ENCODE measurements at places on chromosomes 1 and 21.

DNA sequence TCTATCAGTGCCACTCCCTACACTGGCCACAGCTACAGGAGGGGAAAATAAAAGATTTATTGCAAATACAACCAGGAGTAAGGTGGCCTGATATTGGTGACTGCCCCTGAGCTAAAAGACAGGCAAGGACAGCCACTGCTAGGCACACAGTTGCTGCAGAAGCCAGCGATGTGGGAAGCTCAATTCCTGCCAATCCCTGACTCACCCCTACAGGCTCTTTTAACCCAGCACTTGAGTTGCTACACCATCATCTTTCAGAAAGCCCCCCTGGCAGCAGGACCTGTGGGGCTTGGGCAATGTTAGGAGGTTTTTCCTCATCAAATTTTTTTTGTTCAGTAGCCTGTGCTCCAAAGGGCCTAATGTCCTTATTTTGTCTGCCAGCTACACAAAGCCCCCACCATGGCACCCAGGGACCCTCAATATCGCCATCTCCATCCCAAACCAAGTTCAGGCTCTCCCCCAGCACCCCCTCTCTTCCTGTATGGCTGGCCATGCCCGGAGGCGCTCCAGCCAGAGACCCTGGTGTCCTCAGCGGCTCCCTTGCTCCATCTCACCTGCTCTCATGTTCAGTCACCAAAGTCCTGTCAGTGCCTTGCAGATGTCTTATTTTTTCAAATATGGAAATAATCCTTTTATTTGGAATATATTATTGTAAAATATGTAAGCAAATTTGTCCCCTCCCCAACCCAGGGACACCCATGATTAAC, 13.4 kb downstream of the CLEC20A start:
- DNase-seq: no peak

DNA sequence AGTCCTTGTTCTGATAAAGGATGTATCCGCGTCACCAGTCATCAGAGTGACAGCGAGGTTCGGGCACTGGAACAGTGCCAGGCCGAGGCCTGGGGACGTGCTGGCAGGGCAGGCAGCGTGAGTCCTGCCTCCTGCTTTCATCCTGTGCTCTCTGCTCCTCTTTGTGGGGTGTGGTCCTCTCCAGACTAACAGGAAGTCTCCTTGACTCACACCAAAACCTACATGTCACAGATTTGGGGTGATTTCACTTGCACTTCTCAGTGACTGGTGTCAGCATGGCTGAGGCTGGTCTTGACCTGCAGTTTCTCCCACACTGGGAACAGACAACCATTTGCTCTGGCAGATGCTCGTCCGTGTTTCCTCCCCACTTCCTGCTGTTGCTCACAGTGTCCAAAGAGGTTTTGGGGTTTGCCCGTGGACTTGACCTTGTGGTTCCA, 8.8 kb upstream of the NLRP3 start:
- DNase-seq: peak; percentile 53

DNA sequence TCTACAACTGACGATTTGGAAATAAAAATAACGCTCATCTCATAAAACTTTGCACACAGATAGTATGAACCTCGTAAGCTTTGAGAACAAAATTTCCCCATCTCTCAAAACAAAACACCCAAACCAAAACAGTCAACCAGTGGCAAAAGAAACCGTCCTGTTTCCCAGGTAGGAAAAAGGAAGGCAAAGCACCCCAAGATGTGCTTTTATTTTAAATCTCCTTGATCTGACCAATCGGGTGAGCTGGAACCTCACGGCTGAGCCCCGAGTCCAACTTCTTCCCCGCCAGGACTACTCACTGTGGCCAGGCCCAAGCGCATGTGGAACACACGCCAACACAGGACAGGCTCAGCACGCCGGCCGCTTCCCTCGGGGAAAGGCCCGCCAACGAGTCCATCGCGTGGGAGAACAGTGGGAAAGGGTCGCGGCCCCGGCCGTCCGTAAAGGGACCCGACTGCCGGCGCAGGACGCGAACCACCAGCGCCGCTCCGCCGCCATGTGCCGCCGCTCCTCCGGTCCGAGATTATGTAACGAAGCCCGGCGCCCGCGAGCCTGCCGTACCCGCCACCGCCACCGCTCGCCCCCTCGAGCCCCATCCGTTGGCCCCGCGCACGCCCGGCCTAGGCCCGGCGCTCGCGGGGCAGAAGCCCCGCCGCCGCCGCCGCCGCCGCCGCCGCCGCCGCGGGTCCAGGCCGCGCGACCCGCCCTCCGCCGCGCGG, 759 bp downstream of the AHCTF1 start:
- peak; percentile 59 for DNase-seq

GRCh38 chr1:229507502-229507901, 639 bp downstream of the NUP133 start:
- no peak for DNase-seq

DNA sequence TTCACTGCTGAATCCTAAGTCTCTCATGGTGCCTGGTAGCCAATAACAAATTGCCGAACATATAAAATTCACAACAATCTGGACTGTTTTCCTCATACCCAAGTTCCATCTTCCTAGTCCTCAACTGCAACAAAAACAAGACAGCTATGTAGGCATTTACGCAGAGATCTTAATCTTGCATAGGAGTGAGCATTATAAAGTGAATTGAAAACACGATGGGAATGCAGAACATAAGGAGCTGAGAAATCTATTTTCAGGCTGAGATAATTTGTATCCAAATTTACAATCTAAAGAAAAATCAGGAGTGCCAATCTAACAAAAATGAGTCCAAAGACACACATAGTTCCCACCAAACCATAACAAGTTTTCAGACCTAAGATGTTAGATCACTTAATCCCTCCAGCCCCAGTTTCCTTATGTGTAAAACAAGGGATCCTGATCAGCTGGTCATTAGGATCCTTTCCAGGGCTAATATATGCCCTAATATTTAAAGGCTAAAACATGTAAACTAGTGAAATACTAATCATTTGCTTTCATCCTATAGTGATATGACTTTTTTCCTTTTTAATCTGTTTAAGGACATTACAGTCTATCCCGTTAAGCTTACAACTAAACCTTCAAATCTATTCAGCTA, 1.9 kb downstream of the SLC16A1 start:
- no peak for DNase-seq

DNA sequence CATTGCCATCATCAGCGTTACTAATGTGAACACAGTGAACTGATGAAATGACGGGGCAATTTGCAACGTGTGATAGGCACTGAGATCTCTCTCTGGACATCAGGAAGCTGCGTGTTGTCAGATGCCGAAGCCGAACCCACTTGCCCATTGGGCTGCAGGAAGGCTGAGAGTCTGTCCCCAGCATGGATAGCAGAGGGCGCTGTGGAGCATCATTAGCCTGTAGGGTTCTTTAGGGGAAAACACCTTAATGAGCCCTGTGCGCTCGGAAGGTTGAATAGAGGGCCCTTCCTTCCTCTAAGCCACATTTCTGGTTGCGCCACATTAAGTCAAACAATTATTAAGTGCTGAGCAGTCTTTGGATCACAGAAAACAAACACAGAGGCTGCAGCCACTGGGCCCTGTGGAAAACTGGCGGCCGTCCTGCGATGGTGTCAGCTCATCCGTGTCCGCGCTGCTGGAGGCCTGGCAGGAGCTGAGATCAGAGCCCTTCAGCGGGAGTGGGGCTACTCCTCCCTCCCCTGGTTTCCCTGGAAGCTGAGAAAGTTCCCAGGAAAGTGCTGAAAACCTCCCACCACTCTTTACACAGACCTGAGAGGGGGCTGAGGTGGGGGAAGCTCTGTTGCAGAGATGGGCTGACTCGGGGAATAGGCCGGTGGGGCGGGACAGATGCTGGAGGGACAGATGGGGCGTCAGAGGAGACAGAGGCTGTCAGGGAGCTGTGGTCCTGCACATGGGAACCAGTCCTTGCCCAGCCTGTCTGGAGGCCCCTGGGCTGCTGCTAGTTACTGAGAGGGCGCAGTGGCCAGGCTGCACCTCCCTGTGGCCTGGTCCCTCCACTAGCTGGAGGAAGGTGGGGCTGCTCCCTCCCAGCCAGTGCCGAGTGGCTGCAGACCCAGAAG, 12.7 kb downstream of the TFF2 start:
- peak; percentile 79 for DNase-seq

DNA sequence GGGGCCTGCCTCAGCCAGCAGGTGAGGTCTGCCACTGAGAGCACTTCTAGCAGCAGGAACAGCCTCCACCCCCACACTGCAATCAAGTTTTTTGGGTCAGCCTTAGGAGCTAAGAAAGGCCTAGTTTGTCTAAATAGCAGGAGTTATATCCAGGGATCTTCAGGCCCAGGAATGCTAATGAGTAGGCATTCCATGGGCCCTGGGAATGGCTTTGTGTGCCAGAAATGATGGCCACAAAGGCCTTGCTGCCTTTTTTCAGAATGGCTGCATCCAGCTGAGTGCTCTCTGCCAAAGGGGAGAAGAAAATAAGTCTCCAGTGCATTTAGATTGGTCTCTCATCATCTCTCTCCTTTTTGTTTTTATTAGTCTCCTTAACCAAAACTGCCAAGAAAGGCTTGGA, 2.8 kb downstream of the MRTO4 start:
- DNase-seq: no peak

GRCh38 chr1:31027693-31028526, 37.6 kb downstream of the PUM1 start:
- DNase-seq: no peak

DNA sequence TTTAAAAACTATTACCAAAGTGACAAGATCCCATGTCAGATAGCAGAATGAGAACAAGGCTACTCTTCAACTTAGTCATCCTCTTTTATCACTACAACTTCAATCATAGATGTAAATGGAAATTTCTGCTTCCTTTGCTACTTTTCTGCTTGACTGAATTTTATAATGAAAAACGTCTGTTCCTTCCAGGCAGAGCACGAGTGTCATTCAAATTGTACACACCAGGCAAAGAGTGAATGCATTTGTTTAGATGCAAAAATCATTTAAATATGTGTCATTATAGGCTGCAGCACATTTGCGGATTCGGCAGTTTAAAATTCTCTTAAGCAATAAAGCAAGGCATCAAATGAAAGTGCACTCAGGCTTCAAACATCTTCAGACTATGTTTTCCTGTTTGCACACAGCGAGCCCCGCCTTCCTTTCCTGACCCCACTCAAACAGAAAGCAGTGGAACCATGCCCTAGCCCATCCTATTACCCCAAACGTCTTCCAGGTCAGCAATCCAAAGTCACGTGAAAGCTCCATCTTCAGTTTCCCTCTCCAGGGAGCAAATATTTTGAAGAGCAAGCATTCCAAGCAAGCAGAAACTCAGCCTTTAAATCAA, 99.6 kb downstream of the APP start:
- DNase-seq: peak; percentile 51

DNA sequence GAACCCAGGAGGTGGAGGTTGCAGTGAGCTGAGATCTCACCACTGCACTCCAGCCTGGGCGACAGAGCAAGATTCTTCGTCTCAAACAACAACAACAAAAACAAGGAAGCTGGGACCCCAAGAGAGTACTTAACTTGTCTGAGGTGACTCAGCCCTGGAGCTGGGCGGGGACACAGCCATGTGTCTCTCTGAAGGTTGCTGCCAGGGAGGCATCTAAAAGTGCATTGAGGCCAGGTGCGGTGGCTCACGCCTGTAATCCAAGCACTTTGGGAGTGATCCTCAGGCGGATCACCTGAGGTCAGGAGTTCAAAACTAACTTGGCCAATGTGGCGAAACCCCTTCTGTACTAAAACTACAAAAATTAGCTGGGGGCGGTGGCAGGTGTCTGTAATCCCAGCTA, 7.7 kb downstream of the IFI6 start:
- no peak for DNase-seq

- DNase-seq: no peak
Measured at GRCh38 chr1:94324178-94324544, 86.8 kb upstream of the ARHGAP29 start.

GRCh38 chr1:186848509-186849130, 19.9 kb downstream of the PLA2G4A start:
- no peak for DNase-seq

GRCh38 chr1:32122151-32122550, 14.3 kb downstream of the KPNA6 start:
- peak; percentile 25 for DNase-seq

- DNase-seq: no peak
Measured at GRCh38 chr1:180248176-180248575, 18.1 kb downstream of the LHX4 start.

DNA sequence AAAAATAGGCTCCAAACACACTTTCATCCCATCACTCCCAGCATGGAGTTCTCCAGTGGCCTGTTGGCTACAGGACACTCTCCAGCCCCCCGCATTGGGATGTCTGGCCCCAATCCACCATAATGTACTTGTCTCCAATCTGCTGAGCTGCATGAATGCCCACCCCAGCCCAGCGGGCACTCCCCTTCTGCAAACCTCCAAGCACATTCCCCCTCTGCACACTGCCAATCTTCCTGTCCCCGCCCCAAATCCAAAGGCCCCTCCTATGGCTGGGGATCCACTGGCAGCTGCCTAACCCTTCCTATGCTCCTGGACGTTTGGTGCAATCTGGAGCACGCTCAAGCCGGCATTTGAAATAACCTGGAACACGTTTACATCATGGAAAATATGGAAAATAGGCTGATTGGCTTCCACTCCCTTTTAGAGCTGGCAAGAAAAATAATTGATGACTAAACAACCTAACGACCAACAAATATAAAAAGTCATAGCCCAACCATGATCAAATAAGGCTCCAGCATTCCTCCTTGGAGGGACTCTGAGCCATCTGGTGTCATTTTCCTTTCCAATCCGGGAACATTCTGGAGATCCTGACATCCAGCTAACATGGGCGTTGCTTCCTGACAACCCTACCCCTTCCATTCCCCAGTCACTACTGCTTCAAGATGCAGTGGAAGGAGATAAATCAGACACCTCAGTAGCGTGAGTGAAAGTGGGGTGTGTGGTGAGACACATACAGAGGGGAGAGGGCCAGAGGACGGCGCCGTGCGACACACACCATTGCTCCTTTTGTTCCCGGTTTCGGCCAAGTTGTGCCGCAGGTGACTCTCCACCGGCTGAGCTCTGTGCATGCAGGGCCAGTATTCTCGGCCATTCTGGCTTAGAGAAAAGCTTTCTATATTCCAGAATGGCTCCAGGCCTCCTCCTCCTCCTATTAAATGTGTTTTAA, 41.6 kb downstream of the PDE9A start:
- no peak for DNase-seq

DNA sequence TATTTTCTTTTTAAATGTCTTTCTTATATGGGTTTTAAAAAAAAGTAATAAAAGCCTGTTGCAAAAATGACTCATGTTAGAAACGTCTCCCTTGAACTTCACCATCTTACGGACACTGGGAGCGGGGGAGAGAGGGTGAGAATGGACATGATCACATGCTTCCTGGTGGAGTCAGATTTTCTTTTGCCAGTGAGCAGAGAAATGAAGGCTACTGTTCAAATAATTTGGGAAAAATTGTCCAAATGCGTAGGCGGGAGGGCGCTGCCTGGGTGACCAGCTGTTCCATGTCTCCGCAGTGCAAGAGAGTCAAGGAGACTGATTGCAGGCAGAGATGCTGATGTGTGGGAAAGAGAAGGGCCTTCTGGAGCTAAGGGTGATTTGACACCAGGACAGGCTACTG, 23.1 kb downstream of the EIF2D start:
- no peak for DNase-seq

GRCh38 chr1:71737768-71738167, 544.6 kb downstream of the NEGR1 start:
- DNase-seq: no peak

Measured in naive thymus-derived CD4-positive, alpha-beta T cell (primary cell).